ENCODE measurements at places on chromosomes 7 and 10.

DNA sequence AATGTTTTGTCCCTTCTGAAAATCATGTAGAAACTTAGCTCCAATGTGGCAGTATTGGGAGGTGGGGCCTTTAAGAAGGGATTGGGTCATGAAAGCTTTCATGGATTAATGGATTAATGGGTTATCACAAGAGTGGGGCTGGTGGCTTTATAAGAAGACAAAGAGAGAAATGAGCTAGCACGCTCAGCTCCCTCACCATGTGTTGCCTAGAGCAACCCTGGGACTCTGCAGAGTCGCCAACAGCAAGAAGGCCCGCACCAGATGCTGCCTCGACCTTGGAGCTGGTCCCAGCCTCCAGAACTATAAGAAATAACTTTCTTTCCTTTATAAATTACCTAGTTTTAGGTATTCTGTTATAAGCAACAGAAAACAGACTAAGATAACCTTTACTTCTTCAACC is 74.9 kb upstream of the HECW1 start:
- DNase-seq: no peak

- no peak for DNase-seq
Measured at GRCh38 chr10:76302481-76302880, 871.1 kb downstream of the LRMDA start.

DNA sequence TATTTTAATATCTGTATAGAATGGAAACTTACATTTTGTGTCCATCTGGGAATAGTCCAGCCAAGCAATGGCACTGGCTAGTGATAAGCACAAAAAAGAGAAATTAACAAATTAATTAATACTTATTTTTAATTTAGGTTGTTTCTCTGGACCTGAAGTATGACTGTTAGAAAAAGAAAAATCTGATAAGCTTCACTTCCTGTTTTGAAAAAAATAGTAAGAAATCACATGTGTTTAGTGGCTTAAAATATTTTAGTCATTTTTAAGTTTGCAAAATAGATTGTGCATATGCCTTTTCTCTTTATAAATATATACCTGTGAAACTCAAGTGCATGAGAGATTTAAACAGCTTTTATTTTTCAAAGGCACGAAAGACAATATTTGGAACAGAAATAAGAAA is 50.1 kb upstream of the CREB5 start:
- DNase-seq: no peak

DNA sequence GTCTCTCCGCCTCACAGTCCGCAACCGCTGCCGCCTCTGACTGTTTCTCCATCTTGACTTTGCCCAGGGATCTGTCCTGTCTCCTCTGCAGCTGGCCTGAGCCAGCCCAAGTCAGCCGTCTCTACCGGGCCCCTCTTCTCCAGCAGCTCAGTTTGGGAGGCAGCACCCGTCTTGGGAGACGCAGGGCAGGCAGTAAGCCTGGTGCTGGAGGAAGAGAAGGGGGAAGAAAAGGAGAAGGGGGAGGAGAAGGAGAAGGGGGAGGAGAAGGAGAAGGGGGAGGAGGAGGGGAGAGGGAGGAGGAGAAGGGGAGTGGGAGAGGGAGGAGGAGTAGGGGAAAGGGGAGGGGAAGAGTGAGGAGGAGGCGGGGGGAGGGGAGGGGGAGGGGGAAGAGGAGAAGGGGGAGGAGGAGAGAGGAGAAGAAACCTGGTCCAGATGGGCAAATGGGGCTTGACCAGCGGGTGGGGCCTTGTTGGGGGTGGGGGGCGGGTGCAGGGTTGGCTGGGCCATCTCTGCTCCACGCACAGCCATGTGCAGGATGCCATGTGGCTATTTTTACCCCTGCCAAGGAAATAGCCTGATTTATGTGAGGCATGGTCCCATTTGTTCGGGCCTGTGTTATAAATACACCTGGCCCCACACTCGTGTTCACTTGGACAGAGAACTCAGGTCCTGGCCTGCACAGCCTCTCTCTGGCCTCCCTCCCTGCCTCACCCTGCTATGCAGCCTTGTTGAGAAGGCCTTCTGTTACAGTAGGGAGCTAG is 35.9 kb upstream of the FZD9 start:
- no peak for DNase-seq

DNA sequence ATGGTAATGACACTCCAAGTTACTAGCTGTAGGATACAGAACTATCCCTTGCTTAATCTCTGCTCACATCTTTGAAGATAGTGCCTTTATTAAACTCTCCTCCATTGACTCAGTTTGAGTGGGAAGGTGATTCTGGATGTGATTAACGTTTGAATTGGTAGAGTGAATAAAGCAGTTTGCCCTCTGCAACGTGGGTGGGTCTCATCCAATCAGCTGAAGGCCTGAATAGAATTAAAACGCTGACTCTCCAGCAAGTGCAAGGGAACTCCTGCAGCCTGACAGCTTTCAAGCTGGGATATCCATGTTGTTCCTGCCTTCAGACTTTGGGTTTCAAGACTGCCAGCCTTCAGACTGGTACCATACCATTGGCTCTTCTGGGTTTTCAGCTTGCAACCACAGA is 21.6 kb downstream of the KLF14 start:
- no peak for DNase-seq

- DNase-seq: no peak
Measured at GRCh38 chr10:50622706-50623662, 772 bp downstream of the SGMS1 start.

DNA sequence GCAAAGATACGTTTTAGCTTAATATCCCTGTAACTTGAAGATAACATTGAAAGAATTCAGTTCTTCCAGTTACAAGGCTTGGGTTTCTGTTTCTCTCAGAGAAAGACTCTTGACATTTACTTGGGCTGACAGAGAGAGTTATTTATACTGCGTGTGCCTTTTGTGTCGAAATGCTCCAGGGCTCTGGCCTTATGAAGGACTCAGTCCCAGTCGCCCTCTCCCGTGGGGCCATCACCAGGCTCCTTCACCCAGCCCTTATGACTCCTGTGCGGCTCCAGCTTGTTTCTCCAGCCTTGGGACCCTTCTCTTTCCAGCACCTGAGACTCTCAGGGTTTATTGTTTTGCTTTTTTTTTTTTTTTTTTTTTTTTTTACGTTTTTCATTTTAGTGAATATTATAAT is 242.3 kb upstream of the DKK1 start:
- no peak for DNase-seq

DNA sequence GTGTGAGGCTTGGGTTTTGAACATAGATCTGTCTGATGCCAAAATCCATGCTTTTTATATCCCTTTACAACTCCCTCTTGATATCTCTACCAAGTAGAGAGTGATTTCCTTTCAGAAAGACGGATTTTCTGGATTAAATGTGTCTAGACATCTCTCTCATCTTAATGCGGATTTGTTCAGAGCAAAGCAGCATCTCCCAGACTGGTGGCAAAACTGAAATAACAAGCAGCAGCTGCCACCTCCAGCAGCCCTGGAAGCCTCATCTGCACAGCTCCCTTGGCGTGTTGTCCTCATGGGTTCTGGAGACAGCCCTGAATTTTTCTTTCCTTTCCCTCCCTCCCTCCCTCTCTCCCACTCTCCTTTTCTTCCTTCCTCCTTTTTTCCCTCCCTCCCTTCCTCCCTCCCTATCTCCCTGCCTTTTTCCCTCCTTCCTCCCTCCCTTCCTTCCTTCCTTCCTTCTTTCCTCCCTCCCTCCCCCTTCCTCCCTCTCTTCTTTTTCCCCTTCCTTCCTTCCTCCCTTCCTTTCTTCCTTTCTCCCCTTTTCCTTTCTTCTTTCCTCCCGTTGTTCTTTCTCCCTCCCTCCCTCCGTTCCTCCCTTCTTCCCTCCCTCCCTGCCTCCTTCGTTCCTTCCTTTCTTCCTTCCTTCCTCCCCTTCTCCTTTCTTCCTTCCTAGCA is 639.9 kb downstream of the TYW1 start:
- no peak for DNase-seq

DNA sequence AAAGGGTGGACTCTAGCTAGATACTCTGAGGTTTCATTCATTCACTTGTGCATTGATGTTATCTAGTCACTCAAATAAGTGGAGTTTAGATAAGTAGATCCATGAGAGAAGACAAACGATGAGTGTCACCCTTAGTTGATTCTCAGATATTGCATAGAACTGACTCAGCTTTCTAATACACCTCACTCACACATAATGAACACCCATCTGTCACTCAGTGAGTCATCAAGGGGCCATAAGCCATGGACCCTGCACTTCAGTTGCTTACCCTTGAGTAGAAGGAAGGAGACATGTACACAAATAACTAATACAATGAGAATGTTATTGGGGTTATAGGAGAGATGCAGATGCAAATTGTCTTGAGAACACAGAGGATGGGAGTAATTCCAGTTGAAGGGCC is 163.8 kb downstream of the SORCS3 start:
- DNase-seq: no peak

DNA sequence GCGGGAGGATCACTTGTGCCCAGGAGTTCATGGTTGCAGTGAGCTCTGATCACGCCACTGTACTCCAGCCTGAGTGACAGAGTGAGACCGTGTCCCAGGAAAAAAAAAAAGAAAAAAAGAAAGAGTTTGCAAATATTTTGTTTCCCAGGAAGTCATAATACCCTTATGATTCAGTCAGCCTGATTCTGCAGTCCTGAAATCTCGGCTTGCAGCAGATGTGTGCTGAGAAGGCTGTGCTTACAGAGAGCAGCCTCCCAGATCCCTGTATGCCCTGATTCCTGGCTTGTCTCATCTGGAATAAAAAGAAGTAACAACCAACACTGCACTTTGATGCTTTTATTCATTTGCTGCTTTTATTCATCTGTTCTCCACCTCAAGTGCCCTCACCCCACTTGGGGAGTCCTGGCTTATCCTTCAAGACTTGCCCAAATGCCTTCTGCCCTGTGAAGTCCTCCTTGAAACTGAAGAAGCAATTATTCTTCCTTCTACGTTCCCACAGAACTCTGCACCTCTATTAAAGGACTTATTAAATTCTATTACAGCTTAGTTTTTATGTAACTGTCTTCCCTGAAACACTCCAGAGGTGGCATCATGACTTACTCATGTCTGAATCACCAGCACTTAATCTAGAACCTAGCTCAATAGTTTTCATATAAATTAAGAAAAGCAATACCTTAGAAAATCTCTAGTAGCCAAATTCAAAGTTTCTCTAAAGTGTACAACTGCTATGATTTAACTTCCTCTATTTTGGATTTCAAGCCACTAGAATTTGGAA is 27.7 kb upstream of the BPGM start:
- peak; percentile 62 for DNase-seq

GRCh38 chr10:51224671-51225161 is 150.4 kb downstream of the PRKG1 start:
- peak; percentile 78 for DNase-seq

GRCh38 chr10:96850825-96851224 is 18.7 kb downstream of the LCOR start:
- DNase-seq: peak; percentile 90

GRCh38 chr7:52584041-52584440 is 451.4 kb upstream of the POM121L12 start:
- no peak for DNase-seq

GRCh38 chr7:155483868-155484325 is 26.0 kb downstream of the EN2 start:
- DNase-seq: no peak

- DNase-seq: no peak
Measured at GRCh38 chr10:50641626-50642025, 17.9 kb upstream of the SGMS1 start.

DNA sequence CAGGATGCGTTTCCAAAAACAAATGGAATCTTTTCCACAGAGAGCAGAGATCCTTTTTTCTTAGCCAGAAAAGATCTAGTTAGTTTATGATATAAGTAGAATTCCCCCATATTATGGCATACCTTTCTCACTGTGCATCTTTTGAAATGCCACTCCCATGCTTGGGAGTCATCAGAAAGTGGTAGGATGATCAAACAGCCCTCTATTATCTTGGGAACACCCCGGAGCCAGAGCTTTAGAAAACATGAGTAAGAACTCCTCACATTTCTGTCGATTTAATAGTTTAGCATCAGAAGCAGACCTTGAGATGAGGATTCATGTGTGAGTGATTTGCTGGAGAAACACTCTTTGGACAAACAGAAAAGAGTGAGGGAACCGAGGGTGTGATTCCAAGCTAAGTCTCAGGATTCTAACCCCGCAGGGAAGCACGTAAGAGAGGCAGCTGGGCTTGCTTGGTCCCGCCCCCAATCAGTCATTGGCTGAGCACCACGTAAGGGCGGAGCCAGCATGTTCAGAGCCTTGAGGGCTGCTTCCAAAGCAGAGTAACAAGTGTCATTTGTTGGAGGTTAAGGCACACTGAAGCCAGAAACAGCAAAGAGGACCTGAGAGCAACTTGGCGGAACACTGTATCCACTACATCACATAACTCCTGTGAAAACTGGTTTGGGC is 43.7 kb upstream of the NXPH1 start:
- no peak for DNase-seq

DNA sequence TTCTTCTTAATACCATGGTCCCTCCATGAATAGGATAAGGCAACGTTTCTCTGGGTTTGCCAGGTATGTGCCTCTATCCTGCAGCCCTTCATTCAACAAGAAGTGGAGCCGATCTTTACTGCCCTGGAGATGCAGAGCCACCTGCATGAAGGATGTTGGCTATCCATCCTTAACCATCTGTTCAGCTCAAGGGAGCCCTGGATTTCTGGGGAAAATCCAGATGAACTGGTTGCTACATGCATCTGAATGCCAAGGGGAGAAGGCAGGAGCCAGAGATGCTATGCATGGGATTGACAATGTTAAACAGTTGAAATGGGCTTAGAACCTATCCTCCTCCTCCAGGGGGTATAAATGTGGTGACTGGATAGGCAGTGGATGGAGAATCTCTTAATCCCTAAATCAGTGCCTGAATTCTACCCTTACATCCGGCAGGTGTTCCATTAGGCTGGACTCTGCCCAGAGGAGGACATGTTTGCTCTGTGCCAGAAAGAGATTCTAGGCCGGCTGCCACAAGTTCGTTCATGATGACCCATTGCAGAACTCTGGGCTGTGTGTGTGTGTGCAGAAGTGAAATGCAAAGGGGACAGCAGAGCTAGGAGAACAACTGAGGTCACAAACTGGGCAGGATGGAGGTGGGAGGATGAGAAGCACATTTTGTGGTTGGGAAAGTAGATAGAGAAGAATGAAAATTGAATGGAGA is 15.6 kb downstream of the CPED1 start:
- DNase-seq: no peak

- no peak for DNase-seq
Measured at GRCh38 chr10:119595676-119596515, 868 bp downstream of the TIAL1 start.

DNA sequence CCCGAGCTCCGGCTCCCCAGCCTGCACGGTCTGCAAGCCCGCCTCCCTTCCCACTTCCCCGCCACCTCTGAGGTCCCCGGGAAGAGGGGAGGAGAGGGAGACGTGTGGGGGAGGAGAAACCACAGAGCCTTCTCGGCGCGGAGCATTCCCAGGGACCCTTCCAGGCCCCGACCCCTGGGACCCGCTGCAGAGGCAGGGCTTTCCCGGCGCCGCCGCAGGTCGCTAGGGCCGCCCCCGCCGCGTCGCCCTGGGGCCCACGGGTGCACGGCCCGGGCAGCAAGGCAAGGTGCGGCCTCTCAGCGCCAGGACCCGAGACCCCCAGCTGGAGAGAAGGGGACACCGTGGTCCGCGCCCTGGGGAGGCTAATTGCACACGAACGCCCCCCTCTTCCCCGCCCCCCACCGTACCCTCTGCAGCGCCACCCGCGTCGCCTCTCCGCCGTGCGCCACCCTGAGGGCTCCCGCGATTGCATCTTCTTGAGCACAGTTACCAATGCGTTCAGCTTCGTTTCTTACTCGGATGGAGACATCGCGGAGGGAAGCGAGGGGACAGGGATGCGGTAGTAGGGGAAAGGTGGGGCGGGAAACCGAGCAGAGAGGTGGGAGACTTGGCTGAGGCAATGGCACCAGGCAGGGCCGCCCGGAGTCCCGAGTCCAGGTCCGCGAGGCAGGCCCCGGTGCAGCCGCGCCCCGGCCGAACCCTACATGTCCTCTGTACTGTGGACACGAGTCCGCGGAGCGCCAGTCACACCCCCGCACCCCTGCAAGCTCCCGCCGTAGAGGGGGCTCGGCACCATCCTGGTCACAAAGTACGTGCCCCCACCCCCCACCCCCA is 28.9 kb downstream of the SKIDA1 start:
- no peak for DNase-seq

Measured in GM04504 (cell line).